Right renal cortex interstitium (tissue), 3 donors: ENCODE measurements at places on chromosomes 1 and 21.

- DNase-seq = no peak
These were observed 24.9 kb downstream of the NGF start for GRCh38 chr1:115313182-115313581.

DNA sequence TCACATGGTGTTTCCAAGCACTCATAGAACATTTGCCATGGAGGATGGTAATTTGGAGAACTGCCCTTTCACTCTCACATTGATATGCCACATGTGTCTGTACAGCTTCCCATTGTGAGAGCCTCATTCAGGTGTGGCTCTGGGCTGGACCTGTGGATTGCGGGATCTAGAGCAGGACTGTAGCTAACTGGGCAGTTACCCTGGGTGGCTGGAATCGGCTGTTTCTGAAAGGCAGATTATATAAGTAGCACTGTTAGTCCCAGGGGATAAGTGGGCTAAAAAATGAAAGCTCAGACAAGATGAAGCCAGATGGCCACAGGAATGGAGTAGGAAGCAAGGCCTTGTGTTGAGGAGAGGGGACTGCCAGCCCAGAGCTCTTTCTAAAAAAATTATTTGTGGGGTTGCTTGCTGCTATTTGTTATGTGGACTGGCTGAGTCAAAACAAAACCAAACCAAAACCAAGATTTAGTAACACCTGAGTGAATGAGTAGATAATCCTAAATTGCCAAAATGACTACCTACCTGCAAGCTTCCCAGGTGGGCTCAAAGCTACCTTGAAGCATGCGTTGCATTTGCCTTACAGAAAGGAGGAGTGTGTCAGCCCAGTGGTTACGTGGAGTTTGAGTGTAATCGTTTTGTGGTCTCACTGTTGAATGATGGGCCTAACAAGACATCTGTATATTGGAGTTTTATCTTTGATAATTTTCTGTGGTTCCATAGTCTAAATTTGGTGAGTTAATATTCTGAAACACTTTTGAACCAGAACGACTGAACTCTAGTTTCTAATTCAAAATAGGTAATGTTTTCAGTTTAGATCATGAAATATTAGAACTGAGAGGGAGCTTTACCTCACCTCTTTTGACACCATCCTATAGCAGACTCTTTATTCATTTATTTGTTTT is 58.0 kb downstream of the SDCCAG8 start:
- DNase-seq = no peak

DNA sequence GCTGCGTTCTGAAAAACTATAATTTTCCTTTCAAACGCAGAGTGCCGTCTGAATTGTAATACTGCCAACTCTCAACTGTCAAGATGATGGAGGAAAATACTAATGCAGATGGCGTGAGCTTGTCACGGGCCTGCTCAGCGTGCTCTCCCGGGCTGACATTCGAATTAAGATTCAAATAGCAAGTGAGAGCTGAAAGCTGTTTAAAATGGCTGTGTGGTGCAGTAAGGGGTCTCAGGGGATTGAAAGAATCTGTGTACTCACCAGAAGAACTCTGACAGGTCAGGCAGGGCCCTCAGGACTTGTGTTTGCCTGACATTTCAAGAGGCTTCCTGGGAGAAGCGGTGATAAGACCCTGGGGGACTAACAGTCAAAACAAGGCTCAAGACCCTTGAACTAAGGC is 33.1 kb downstream of the ZMYND12 start:
- no peak for DNase-seq

- no peak for DNase-seq
These were observed 79.4 kb downstream of the TGFB2 start for GRCh38 chr1:218424502-218424901.

- no peak for DNase-seq
These were observed 181.0 kb upstream of the FGGY start for GRCh38 chr1:59115865-59116264.

- DNase-seq = no peak
These were observed 9.7 kb downstream of the TLR5 start for GRCh38 chr1:223133306-223133823.
